ENCODE measurements at places on chromosomes 12 and 14.
A peak's percentile ranks its signal among the peaks of the same experiment; 100 is the strongest.

DNA sequence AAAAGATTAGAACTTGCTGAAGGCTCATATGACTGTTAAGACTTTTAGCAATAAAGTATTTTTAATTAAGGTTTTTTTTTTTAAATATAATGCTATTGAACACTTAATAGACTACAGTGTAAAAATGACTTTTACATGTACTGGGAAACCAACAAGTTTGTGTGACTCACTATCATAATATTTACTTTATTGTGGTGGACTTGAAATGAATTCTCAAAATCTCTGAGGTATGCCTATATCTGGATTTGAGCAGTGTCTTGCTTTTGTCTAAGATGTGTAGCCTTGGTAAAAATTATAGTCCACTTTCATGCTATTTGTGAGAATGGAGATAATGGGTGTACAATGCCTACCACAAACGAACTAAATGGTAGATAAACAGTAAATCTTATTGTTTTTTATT lies 33.9 kb upstream of the NAV3 start:
- DNase-seq = no peak

- no peak for DNase-seq
Measured at GRCh38 chr14:105279642-105280361, 21.0 kb downstream of the BRF1 start.

DNA sequence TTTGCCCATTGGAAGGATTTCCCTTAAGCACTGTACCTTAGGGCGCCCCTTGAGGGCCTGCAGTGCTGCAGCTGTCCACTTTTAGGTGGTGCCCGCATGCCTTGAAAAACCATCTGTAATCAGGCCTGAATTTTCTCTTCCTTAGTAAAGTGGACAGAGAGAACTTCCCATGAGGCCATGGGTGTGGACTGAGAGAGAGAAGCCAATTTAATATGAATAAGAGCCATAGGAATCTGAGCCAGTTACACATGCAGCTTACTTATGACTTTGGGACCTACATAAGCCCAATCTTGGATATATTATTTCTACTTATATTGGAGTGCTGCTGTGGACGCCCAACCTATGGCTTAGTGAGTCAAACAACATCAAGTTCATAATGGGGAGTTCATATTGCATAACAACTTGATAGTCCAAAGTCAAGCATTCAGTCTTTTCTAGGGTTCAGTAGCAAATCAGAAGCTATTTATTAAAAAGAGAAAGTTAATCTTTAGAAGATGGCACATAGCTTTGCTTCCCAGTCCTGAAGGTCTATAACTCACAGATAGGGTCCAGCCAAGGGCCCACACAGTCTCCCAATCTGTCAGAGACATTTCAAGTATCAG lies 11.1 kb upstream of the ETV6 start:
- no peak for DNase-seq

DNA sequence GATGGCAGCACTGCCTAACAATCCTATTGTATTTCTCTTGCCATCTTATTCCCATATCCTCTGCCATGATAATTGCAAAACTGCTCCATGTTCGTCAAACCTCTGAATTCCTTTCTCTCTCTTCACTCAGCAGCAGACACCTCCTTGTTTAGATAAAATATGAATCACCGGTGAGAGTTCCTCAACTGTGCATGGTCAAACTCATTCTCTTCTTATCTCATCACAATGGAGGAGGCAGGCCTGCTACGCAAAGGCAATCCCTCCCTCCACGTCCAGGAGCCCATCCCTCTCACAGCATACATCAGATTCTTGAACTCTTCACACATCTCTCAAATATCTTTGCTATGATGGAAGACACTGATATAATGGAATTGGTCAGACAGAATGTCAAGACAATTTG lies 90.1 kb upstream of the DAAM1 start:
- no peak for DNase-seq

DNA sequence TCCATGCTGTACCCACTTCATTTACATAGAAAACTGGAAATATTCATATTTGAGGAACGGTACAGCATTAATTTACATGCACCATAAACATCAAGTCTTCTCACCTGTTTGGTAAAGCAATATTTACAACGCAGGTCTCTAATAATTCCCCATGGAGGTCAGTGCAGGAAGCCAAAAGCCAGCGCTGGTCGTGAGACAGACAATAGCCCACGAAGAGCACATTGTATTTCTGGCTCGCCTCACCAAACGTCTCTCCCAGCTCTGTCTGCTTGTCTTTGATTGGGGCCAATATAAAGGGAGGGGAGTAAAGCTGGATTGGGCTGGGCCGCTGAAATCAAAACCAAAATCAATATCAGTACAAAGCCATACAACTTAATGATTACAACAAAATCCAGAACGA lies 302.1 kb downstream of the MED13L start:
- no peak for DNase-seq

GRCh38 chr12:49868952-49869815 lies 26.3 kb upstream of the BCDIN3D start:
- DNase-seq = peak; percentile 21

DNA sequence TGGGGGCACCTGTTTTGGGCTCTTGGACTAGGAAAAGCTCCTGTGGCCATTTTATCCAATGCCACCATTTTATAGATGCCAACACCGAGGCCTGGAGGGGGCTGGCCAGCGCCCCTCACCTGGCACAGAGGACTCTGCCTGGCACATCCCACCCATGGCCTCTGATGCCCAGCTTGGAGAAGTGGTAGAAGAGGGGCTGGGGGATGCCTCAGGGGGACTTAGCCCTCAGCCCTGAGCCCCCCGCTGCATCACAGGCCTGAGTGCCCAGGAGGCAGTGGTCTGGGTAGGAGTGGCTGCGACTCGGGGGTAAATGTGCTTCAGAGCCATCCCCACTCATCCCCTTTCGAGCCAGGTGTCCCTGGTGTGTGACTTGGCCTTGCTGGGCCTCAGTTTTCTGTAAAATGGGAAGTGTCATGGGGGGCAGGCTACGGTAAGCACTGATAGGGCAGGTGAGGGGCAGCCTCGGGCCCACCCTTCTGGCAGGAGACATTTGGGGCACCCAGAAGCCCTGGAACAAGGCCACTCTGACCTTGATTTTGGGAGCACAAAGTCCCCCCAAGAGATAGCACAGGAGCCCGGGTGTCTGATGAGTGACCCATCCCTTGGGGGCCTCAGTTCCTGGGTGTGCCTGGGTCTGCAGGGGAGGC lies 22.5 kb downstream of the SH2B3 start:
- DNase-seq = no peak

DNA sequence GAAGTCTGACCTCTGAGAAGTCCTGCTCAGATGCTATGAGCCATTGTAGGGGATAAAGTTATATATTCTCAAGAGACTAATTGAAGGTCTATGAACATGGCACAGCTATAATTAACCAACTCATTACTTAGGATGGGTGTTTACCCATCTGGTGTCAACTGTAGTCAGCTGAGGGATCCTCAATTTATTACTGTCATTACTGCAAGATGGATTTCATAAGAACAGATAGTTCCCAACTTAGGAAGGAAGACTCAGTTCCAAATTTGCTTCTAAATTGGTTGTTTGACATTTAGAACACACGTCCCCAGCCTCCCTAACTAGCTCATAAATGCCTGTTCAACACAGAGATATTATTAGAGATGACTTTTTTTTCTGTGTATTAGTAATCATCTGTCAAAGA lies 81.4 kb downstream of the FRMD6 start:
- no peak for DNase-seq

GRCh38 chr12:83220774-83221173 lies 534.1 kb downstream of the TMTC2 start:
- DNase-seq = no peak

DNA sequence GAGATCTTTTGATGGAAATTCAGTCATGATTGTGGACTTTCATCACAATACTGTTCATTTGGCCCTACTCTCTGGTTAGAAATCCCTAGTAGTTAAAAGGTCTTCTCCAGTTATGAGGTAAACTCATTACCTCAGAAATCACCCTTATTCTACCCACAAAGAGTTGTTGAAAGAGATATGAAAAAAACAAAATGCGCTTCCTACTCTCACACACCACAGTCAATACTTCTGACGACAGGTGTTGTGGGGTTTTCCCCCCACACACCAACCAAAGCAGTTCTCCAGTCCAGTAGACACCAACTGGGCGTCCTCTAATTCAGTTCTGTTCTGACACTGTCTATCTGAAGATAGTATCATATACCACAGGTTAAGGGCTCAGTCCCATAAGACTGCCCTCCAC lies 54.9 kb downstream of the TRMT5 start:
- DNase-seq = no peak

GRCh38 chr12:122306407-122306806 lies 40.1 kb upstream of the VPS33A start:
- no peak for DNase-seq

DNA sequence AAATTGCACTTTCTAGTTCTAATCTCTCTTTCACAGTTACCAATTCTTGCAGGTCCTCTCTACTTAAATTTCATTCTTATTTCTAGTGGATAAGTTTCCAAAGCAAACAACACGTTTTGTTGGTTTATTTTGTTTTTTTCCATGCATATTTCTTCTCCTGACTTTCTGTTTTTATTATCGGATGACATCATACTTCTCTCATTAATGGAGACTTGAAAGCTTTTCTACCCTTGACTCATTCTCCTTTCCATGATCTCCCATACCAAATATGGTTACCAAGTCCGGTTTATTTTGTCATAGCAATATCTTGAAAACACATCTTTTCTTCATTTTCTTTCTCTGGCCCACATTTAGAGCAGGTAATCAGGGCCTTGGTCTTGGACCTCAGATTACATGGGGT lies 796.5 kb downstream of the GALC start:
- DNase-seq = no peak

GRCh38 chr14:24418492-24418873 lies 11.0 kb downstream of the CBLN3 start:
- no peak for DNase-seq

- no peak for DNase-seq
Measured at GRCh38 chr12:68450947-68451260, 118.7 kb upstream of the MDM1 start.

DNA sequence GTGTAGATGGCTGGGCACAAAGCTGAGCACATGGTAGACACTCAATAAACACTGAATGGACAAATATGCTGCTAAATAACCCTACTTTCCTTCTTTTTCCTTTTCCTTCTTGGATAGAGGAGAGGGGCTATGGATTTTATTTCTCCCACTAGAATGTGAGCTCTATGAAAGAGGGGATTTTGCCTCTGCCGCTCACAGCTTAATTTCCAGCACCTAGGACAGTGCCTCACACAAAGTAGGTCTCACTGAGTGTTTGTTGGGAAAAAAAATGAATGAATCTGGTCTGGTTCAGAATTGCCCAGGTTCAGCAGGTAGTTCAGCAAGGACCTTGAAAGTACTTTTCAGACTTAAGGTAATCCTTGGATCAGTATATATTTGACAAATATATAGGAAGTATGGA lies 65.5 kb downstream of the WSCD2 start:
- DNase-seq = no peak

DNA sequence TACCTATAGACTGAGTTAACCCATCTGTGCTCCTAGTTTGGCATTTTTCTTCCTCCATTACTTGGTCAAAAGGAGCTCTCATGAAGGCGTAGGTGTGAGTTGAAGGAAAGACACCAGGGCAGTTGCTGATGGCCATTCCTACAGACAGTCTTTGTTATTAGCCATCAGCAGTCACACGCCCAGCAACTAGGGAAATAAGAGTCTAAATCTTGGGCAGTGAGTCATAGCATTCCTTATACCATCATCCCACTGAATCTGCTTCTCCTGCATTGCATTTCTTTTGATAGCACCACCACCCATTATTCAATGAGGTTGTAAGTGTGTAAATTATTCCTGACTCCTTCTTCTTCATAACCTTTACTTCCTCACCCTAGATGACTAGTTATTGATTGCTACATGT lies 150.9 kb upstream of the IGF1 start:
- no peak for DNase-seq
